Muscle of arm (tissue), 14 donors: ENCODE measurements at places on chromosomes 6 and 20. TPM values are rescaled to one million over a fixed set of nuclear protein-coding genes. Genes with fewer than 3 reads are reported as not detected.

The NHLRC1 gene
- polyA plus RNA-seq, result 2.5 TPM

The RCAN2 gene
- polyA plus RNA-seq, result not detected

The SSTR4 gene
- not detected for polyA plus RNA-seq

The C20orf202 gene
- 0.24 TPM for polyA plus RNA-seq

The REM1 gene
- polyA plus RNA-seq, result 5.6 TPM

DNA sequence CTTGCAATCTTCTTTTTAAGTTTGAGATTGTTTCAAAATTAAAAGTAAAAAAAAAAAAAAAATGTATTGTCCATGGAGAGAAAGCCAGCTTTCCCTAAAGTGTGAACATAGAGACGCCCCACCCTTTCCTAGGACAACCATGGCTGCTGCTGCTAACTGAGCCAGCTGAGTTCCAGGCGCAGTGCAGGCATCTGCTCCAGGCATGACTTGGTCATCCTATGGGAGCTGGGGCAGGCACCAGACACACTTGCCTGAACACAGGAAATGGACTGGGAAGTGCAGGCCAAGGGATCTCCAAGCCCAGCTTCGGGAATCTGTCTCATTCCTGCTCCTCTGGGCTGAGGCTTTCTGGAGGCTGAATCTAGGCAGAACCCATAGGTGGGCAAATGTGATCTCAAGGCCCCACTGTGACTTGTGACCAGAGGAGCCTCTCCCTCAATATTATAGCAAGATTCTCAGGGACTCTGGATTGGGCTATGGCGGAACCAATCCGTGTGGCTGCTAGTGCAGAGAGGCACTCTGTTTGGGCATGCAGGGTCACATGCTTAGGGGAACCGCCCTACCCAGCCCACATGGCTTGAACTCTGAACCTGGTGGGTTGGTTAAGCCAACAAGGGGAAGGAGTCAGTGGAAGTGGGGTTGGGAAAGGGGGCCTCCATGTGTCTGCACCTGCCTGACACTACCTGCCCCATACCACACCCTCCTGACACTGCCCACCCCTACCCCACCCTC is 138.2 kb upstream of the CST7 start:
- no peak for DNase-seq

DNA sequence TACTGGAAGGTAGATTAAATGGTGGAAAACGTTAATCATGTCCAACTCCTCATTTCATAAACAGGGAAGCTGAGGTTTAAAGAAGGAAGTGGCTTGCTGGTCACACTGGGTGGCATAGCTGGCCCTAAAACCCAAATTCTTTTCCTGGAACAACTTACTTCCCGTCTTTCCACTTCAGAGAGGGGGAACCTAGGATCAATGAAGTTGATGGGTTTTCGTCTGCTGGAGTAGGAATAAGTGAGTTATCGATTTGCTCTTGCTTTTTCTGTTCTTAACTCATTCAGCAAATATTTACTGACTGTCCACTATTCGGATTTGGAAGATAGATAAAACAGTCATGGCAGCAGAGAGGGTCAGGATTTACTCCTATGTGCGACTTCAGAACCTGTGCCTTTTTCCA is 1.2 kb upstream of the SYS1 start:
- DNase-seq, result no peak

DNA sequence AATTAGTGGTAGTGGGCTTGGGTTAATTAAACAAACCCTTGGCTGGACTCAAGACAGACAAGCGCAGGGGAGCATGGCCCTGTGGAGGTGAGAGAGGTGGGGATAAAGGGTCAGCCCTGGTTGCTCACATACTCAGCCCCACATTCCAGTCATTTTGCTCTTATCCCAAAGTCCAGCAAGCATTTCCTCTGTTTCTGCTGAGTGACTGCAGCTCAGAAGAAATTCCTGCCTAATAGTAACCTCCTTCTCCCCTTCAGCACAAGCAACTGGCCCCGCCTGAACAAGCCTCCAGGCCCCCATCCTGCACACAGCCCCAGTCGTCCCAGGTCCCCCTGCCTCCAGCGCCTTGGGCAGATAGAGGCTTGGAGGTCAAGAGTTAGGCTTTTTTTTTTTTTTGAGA is 3.6 kb upstream of the TFEB start:
- DNase-seq, result no peak

- DNase-seq, result no peak
Measured at GRCh38 chr20:45377269-45377668, 856 bp downstream of the TP53TG5 start.

DNA sequence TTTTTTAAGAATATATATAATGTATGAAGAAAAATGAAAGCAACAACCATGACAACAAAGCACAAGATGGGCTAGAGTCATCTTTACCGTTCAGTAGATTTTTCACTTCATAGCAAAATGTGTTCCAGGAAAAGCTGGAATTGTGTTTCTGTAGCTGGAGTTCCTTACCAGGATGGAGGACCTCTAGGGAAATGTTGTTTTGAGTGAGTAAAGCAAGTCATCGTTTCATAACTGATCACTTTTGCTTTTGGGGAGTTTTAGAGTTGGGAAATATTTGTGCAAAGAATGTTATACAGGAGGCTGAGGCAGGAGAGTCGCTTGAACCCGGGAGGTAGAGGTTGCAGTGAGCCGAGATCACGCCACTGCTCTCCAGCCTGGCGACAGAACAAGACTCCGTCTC is 151.6 kb downstream of the SASH1 start:
- no peak for DNase-seq

- no peak for DNase-seq
Measured at GRCh38 chr6:1659816-1660215, 50.1 kb downstream of the FOXC1 start.

DNA sequence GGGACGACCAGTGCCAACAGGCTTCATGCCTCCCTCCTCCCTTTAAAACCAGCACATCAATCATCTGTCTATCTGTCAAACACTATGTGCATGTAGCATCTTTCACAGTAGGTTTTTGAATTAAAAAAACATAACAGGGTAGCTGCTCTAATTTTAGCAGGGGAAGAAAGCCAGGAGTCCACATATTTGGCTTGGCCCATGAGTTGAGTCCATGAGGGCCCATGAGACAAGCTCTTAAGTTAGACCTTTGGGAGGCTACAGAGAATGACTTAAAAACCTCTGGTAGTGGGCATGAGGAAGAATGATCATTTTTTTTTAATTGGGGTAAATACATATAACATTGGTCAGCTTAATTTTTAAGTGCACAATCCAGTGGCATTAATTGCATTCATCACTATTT is 194.9 kb downstream of the UTRN start:
- no peak for DNase-seq

- no peak for DNase-seq
Measured at GRCh38 chr6:28537509-28538140, 11.9 kb downstream of the GPX5 start.

GRCh38 chr6:117829594-117830319 is 77.3 kb upstream of the SLC35F1 start:
- no peak for DNase-seq

DNA sequence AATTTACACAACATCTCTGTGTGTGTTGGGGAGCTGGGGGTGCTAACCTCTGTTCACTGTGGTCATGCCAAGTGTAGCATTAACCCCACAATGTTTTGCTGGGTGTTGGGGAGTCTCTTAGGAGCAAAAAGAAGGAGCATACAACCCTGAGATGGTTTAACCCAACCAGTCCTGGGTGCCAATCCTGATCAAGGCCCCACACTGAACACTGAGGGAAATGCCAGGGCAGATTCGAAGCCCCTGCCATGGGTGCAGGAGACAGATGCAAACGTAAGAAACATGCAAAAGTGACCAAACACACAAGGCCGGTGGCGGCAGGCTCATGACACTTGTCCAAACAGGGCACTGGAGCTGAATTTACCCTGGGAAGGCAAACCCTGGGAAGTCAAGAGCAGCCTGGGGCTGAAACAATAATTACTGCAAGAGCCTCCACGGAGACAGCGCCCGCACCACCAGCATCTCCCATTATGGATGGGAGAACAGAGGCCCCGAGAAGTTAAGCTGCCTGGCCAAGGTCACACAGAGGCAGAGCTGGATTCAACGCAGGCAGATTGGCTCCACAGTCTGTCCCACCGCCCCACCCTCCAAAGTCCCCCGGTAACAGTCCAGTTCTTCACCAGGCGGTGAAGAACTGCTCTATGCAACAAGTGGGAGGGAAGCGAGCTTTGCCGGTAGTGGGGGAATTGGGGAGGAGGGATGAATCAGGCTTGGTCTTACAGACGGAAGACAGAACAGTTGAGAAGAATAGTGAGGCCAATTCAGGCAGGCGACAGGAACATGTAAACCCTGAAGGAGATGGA is 8.5 kb downstream of the ACSS1 start:
- DNase-seq, result no peak
